ENCODE measurements at places on chromosomes 12 and 14.

GRCh38 chr12:69433653-69434052, 36.5 kb upstream of the FRS2 start:
- no peak for DNase-seq

- no peak for DNase-seq
Measured at GRCh38 chr12:121413917-121414316, 14.0 kb downstream of the RNF34 start.

DNA sequence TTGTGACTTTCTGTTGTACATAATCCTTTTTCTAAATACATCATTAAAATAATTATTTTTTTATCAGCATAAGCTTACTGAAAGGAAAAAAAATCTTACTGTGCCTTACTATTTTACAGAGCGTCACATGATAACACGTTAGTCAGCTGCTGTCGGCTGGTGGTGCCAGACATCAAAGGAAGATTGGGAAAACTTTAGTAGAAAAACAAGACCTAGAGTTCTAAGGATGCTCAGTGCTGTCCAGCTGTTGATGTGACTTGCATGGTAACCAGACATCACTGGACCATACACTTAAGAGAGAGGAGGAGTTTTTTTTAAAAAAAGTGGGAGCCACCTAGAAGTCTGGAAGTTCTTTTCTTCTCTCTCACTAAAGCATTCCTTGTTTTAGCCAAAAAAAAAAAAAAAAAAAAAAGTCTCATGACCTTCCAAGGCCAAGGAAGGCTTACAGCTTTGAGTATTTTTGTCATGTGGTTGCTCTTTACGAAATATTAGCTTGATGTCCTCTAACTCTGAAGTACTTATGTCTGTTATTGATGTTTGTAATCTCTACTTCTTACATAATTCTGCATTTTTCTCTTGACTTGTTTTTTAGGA, 4.5 kb downstream of the RASSF8 start:
- DNase-seq: no peak

DNA sequence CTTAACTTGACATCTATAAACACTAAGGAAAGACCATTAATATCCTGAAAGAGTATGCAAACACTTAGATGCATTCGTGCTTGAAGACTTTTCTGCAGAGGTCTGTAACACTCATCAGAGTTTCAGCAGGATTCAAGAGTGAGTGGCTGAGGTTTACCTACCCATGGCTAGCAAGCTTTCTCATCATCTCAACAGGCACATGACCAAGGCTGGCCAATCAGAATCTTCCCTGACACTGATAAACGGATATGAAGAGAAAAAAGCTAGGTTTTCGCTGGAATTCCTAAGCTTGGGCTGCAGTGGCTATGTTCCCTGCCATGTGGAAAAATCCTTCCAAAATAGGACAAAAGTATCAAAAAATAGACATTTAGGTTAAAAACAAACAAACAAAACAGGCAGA, 162.1 kb upstream of the USP15 start:
- no peak for DNase-seq

- no peak for DNase-seq
Measured at GRCh38 chr14:99033951-99034350, 238.0 kb downstream of the BCL11B start.

GRCh38 chr12:111316671-111317070, 52.2 kb downstream of the PHETA1 start:
- no peak for DNase-seq

DNA sequence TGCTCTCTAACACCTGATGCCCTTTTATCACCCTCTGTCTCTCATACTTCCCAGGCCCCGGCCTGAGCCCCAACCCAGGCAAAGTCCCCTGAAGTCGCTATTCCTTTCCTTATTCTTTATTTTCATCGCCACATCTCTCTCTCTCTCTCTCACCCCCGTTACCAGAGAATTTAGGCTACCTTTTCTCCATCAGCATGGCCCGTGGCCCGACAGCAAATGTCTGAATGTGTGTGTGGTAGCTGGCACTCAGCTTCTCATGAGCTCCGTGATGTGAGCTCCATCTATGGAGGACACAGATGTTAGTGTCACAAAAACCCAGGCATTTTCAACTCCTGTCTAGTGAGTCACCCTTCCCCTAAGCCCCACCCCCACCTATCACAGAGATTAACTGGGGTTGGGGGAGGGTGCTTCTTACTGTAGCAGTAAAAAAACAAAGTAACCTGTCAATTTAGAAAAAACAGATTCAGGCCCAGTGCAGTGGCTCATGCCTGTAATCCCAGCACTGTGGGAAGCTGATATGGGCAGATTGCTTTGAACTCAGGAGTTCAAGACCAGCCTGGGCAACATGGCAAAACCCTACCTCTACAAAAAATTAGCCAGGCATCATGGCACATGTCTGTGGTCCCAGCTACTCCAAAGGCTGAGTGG, 53.8 kb downstream of the VCPKMT start:
- DNase-seq: peak; percentile 85

DNA sequence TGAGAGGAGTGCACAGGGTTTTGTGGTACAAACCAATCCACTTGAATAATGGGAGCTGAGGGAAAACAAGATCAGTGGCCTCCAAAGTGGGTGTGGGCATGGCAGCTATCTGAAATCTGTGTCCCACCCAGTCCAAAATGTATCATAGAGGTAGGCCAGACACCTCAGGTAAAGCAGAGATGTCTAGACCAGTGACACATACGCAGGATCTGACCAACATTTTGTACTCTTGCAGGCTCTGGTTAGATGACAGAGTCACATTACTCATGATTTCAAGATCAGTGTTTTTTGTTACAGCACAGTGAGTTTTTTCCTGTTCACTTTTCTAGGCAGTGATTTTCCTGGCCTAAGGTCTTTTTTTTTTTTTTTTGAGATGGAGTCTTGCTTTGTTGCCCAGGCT, 211.8 kb downstream of the PCNX1 start:
- DNase-seq: peak; percentile 58

DNA sequence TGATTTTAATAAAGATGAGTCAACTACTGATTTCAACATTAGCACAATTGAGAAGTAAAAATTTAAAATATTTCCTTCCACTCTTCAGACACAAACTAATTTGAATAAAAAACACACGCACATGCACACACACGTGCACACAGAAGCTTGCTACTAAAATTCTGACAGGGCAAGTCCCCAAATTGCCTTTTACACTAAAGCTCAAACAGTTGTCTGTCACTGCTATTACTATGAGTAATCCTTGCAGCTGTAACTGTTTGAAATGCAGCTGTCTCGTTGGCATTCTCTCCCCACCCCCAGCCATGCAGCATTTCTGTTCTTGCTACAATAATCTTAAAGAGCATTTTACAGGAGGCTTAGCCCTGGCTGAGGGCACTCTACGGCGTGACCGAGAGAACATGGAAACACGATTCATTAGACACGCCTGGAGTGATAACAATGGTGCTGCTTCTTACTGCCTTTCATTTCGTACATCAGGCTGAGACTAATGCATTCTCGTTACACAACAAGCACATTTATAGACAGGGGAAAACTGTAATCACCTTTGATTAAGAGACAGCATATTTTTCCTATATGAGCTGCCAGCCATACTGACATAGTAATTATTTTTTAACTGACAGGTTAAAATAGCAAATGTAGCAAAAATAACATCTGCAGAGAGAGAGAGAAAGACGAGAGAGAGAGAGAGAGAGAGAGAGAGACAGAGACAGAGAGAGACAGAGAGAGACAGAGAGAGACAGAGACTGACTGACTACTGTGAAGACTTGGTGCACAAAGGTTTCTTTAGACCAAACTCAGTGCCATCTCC, 153.8 kb downstream of the MED13L start:
- peak; percentile 65 for DNase-seq

- no peak for DNase-seq
Measured at GRCh38 chr12:82793751-82794281, 107.1 kb downstream of the TMTC2 start.

DNA sequence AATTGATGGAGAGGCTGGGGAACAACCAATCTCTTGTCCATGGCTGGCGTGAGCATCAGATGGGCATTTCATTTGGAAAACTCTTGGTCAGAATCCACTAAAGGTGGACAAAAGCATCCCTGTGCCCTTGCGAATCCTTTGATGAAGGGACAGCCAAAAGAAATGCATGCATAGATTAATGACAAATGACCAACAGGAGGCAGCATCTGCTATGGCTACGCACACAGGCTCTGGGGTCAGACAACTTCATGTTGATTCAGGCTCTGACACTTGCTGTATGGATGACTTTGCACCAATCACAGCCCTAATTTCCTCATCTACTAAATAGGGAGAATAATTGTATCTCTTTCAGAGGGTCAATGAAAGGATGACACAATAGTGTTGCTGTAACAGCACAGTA, 117.5 kb downstream of the ASCL4 start:
- DNase-seq: no peak

DNA sequence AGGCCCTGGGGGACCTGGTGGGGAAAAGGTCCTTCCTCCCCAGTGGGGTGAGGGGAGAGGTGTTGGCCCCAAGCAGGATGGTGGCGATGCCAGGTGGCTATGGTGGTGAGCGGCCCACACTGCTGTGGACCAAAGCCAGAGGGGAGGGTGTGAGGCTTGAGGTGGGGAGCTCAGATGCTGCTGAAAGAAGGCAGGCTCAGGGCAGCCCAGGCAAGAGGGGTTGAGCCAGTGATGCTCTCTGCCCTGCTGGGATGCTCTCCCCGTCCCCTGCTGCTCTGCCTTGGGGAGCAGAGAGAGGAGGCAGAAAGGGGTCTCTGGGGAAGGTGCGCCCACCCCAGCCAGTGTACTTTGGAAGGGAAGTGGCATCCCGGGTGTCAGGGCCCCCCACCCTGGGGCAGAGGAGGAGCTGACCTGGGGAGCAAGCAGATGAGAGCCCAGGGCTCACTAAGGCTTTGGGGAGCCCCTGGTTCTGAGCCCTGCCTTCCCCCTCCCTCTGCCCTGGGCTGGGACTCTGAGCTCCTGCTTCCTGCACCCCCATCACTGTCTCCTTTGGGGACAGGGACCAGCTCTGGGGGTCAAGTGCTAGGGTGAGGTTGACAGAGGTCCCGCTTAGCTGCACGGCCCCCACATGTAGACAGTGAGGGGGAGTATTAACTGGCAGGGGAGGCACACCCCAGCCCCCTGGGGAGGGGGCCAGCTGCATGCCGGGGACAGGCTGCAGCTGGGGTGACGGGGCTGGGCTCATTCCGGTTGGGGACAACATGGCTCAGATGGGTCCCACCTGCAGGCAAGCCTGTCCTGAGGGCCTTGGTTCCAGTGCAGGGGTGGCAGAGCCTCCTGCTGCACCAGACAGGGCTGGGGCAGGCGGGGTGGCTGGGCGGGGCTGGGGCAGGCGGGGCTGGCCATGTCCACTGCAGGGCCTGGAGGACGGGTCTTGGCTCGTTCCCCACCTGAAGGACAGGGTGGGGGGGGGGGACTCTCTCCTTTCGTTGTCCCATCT, 124.4 kb downstream of the KIF26A start:
- no peak for DNase-seq

DNA sequence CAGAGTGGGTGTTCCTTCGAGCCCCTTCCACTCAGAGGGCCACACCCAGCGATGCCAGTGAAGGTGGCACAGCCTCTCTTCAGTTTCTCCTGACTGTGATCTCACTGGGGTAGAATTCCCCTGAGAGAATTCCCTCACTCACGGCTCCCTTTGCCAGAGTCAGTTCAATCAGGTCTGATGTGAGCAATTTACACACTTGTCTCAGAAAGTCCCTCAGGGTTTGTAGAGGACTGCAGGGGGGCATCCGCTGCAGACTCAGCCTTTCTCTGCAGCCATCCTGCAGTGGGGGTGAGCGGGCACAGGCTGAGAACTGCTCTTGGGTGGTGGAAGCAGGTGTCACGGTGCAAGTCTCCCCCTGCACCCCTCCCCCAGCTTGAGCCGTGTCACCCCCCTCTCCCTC, 205.4 kb upstream of the PRMT8 start:
- DNase-seq: no peak

GRCh38 chr14:74792249-74793039, 29.3 kb downstream of the YLPM1 start:
- no peak for DNase-seq

DNA sequence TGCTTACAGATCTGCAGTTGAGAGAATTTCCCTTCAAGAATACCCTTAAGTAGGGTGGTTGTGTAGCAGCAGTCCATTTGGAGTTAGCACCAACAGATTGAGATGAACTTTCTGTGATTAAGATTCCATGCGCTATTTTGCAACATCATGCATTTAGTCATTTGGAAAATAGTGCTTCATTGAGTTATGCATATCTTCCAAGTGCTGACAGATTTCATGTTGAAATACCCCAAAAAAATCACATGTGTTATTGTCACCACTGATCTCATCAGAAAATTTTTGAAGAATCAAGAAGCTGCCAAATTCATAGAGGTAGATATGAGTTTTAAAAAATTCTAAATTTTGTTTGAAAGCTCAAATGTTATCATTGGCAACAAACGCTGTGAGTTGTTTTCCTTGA, 35.5 kb upstream of the OSBPL8 start:
- no peak for DNase-seq

DNA sequence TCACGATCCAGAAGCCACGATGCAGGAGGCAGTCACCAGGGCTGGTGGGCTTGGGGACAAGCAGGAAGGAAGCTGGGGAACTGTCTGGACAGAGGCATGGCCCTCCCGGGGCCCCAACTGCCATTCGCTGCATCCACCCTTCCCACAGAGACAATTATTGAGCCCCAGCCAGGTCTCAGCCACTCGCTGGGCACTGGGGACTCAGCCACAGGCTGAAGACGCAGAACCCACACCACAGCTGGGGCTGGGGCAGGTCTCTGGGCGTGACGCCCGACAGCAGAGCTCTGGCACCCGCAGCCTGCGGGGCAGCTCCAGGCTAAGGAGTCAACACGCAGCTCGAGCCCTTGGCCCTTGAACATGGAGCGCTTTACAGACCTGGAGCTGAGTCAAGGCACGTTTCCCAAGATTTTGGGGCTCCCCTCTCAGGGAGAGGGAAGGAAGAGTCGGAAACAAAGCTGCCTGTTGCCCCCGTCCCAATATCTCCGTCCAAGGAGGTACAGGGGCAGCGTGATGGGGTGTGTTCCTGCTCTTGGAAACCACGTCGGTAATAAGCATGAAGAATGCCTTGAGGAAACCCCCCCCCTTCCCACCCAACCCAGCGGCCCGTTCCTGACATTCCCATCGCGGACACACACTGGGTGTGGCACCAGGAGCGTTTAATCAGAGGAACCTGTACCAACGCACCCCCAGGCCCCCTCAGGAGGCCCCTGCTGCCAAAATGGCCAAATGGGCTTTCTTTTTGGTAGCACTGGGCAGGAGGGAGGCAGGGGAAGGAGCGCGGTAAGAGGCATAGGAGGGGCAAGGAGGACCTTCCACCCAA, 6.7 kb downstream of the RIMBP2 start:
- no peak for DNase-seq

- DNase-seq: no peak
Measured at GRCh38 chr12:88144546-88145468, 2.7 kb downstream of the TMTC3 start.

- DNase-seq: peak; percentile 53
Measured at GRCh38 chr12:6072302-6072752, 52.1 kb downstream of the VWF start.

DNA sequence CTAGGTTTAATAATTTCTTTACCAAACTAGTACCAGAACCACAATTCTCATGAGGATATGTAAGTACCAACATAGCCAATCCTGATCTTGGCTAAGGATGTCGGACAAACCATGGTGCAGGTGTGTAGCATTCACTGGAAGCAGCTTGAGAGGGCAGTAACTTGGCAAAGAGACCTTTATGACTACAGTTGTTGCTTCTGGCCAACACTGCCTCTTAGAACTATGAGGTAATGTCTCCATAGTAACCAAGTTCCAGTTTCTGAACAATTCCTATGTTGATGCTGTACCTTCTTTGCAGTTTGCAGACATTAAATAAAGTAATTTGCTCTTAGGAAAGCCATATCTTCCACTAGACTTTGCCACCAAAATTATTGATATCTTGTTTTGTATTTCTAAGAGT, at the start of gene LMNTD1:
Gene LMNTD1 (minus strand): TSS at position 186 of the 400 bp plus-strand sequence. CDS start 324 bp downstream, outside the sequence.
- DNase-seq: peak; percentile 86

- DNase-seq: no peak
Measured at GRCh38 chr14:102863381-102863780, 59.1 kb upstream of the AMN start.

Data from fibroblast of lung (primary cell).